ENCODE measurements at places on chromosomes 12 and 14. TPM values are rescaled to one million over a fixed set of nuclear protein-coding genes. Genes with fewer than 3 reads are reported as not detected.

- H3K4me1 ChIP-seq: peaks cover 4% of the 10 kb centered on the region
- no peak overlapping the region for H3K27ac ChIP-seq
- DNase-seq: no peak
- H3K36me3 ChIP-seq: no peaks in the 10 kb centered on the region
Observed at GRCh38 chr14:68673464-68673863, 119.4 kb downstream of the ZFP36L1 start.

The AVPR1A gene
- 0.16 TPM for total RNA-seq

GRCh38 chr14:41668356-41668755, 61.7 kb downstream of the LRFN5 start:
- H3K4me3 ChIP-seq: no peak overlapping the region
- H3K27ac ChIP-seq: no peak overlapping the region
- H3K4me1 ChIP-seq: no peaks in the 10 kb centered on the region
- no peak for DNase-seq

DNA sequence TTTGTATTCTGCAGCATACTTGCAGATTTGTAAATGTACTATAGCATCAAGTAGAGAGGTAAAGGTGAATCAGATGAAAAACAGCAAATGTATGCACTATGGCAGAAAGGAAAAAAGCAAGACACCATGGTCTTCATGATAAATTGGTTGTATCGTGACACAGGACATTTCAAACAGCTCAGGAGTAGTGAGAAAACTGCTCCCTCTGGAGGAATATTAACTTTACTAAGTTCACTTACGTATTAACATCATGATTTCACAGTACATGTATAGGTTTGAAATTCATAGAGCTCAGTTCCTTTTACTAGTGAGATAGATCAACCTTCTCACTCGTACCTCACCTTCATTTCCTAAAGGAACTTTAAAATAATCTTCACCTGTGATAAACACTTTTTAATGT, 6.5 kb downstream of the MBIP start:
- no peaks in the 10 kb centered on the region for H3K27me3 ChIP-seq
- DNase-seq: no peak
- H3K36me3 ChIP-seq: peaks cover 23% of the 10 kb centered on the region
- H3K4me1 ChIP-seq: peaks cover 2% of the 10 kb centered on the region
- no peak overlapping the region for H3K27ac ChIP-seq

DNA sequence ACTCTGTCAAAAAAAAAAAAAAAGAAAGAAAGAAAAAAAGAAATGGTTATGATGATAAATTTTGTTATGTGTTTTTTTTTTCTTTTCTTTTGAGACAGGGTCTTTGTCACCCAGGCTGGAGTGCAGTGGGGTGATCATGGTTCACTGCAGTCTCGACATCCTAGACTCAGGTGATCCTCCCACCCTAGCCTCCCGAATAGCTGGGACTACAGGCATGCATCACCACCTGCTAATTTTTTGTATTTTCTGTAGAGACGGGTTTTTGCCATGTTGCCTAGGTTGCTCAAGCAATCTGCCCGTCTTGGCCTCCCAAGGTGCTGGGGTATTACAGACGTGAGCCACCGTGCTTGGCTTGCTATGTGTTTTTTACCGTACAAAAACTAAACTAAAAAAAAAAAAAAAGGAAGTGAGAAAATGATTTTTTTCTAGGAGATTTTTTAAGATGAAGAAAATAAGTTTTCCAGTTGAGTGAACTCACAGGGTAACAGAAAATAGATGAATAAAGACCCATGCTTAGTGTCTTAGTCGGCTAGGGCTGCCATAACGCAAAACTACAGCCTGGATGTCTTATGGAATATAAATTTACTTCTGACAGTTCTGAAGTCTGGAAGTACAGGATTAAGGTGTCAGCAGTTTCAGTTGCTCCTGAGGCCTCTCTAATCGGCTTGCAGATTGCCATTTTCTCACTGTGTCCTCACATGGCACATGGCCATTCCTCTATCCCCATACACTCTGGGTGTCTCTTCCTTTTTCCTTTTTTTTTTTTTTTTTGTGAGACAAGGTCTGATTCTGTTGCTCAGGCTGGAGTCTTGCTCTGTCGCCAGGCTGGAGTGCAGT, 13.2 kb upstream of the APOF start:
- H3K36me3 ChIP-seq: no peaks in the 10 kb centered on the region
- no peak overlapping the region for H3K4me3 ChIP-seq
- peaks cover 6% of the 10 kb centered on the region for H3K4me1 ChIP-seq
- no peak for DNase-seq
- H3K27ac ChIP-seq: no peak overlapping the region

GRCh38 chr12:104788840-104789271, 169.2 kb downstream of the SLC41A2 start:
- no peak for DNase-seq
- H3K4me3 ChIP-seq: no peak overlapping the region
- peaks cover 3% of the 10 kb centered on the region for H3K4me1 ChIP-seq
- H3K27me3 ChIP-seq: peaks cover 22% of the 10 kb centered on the region
- H3K27ac ChIP-seq: no peak overlapping the region
- no peaks in the 10 kb centered on the region for H3K36me3 ChIP-seq

The LRCOL1 gene
- not detected for total RNA-seq

- peak; percentile 46 for DNase-seq
- peaks cover 4% of the 10 kb centered on the region for H3K4me1 ChIP-seq
- H3K27ac ChIP-seq: no peak overlapping the region
- H3K36me3 ChIP-seq: no peaks in the 10 kb centered on the region
Observed at GRCh38 chr14:78836777-78837176, 666.6 kb downstream of the NRXN3 start.

GRCh38 chr14:55901291-55901690, 216.9 kb upstream of the PELI2 start:
- H3K27ac ChIP-seq: no peak overlapping the region
- H3K4me3 ChIP-seq: no peak overlapping the region
- no peak for DNase-seq
- H3K27me3 ChIP-seq: no peaks in the 10 kb centered on the region

The REP15 gene
- total RNA-seq: 3.0 TPM

The HHIPL1 gene
- 0.65 TPM for total RNA-seq

GRCh38 chr12:51210690-51211395, 7.0 kb downstream of the POU6F1 start:
- no peaks in the 10 kb centered on the region for H3K27me3 ChIP-seq
- no peak for DNase-seq
- no peak overlapping the region for H3K27ac ChIP-seq
- no peaks in the 10 kb centered on the region for H3K36me3 ChIP-seq

- H3K4me3 ChIP-seq: no peak overlapping the region
- no peaks in the 10 kb centered on the region for H3K4me1 ChIP-seq
- no peak overlapping the region for H3K27ac ChIP-seq
- no peaks in the 10 kb centered on the region for H3K36me3 ChIP-seq
- H3K27me3 ChIP-seq: no peaks in the 10 kb centered on the region
Observed at GRCh38 chr12:84960918-84961317, 48.3 kb upstream of the SLC6A15 start.

The CKAP4 gene
- total RNA-seq: 102 TPM

The GSC gene
- total RNA-seq: not detected

The SERPINA12 gene
- not detected for total RNA-seq
